ENCODE measurements at places on chromosomes 13 and 19. TPM values are rescaled to one million over a fixed set of nuclear protein-coding genes. Genes with fewer than 3 reads are reported as not detected.

Gene CGB5
- not detected for total RNA-seq

Gene CRB3
- 56.1 TPM for total RNA-seq

Gene MAG
- total RNA-seq = 0.40 TPM

Gene VSTM1
- not detected for total RNA-seq

Gene SOHLH2
- total RNA-seq = not detected

Gene HSD17B14
- total RNA-seq = 6.9 TPM

Gene PRR19
- total RNA-seq = 0.22 TPM

DNA sequence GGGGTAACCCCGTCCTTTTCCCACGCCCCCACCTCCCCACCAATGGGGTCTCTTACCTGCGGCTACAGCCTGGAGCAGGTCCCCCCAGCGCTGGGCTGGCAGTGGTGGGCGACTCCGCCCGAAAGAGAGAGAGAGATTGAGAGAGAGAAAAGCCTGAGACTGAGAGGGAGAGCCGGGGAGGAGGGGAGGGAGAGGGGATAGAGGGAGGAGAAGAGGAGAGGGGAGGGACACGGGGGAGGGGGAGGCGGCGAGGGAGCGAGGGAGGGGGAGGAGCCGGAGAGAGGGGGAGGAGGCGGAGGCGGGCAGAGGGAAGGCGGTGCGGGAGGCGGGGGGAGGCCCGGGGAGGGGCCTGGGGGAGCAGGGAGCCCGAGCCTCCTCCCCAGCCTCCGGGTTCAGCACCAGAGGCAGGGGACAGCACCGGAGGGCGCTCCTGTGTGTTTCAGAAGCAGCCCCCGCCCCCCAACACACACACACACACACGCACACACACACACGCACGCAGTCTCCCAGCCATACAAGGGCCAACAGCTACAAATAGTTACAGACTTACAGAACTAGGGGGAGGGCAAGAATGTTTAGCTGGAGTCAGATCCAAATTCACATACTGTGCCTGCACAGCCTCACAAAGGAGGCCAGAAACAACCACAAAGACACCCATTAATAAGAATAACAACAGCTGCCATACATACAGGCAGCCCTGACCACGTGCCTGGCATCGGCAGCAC is at the start of gene SLC8A2:
TSS of gene SLC8A2 (minus strand) at position 161 of the 725 bp plus-strand sequence. CDS start 5,490 bp downstream, outside the sequence.
- H3K27me3 ChIP-seq = no peaks in the 10 kb centered on the region
- no peaks in the 10 kb centered on the region for H3K4me1 ChIP-seq
- no peak within 1 kb of the TSS for H3K4me3 ChIP-seq
- peak; percentile 53 for DNase-seq

DNA sequence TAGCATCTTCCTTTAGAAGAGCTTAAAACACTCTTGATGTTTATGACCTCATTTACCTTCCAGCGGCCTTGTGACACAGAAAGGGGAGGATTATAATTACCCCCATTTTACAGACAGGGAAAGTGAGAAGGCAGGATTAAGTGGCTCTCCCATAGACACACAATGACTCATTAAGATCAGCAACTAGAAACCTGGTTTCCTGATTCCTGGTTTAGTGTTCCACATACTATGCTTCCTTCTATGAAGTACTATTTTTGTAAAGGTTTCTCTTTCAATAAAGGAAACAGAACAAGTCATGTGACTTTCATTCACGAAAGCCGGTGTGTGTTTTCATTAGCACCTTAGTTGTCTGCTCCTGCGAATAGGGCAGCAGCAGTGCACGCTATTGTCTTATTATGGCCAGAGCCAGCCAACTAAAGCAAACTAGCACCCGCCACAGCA is 8.3 kb downstream of the IRS2 start:
- H3K27me3 ChIP-seq = no peaks in the 10 kb centered on the region
- peaks cover 23% of the 10 kb centered on the region for H3K4me1 ChIP-seq
- no peak for DNase-seq
- H3K4me3 ChIP-seq = no peak overlapping the region
- no peak overlapping the region for H3K27ac ChIP-seq
- H3K36me3 ChIP-seq = no peaks in the 10 kb centered on the region

GRCh38 chr13:79187917-79188690 is 218.0 kb downstream of the RBM26 start:
- no peaks in the 10 kb centered on the region for H3K36me3 ChIP-seq
- no peak overlapping the region for H3K4me3 ChIP-seq
- H3K4me1 ChIP-seq = no peaks in the 10 kb centered on the region
- H3K27me3 ChIP-seq = no peaks in the 10 kb centered on the region

- H3K36me3 ChIP-seq = peaks cover 8% of the 10 kb centered on the region
- no peak for DNase-seq
- H3K4me1 ChIP-seq = no peaks in the 10 kb centered on the region
- peak overlapping the region; percentile 71 for H3K27ac ChIP-seq
- H3K27me3 ChIP-seq = no peaks in the 10 kb centered on the region
Observed at GRCh38 chr19:38836159-38836982, 4.8 kb upstream of the ECH1 start.

- no peaks in the 10 kb centered on the region for H3K36me3 ChIP-seq
- DNase-seq = no peak
- H3K27ac ChIP-seq = no peak overlapping the region
- H3K4me1 ChIP-seq = no peaks in the 10 kb centered on the region
- no peaks in the 10 kb centered on the region for H3K27me3 ChIP-seq
Observed at GRCh38 chr13:100826441-100826840, 151.8 kb upstream of the TMTC4 start.

- no peaks in the 10 kb centered on the region for H3K4me1 ChIP-seq
- H3K4me3 ChIP-seq = no peak overlapping the region
- DNase-seq = no peak
Observed at GRCh38 chr19:10395003-10395402, 8.3 kb downstream of the CDC37 start.

DNA sequence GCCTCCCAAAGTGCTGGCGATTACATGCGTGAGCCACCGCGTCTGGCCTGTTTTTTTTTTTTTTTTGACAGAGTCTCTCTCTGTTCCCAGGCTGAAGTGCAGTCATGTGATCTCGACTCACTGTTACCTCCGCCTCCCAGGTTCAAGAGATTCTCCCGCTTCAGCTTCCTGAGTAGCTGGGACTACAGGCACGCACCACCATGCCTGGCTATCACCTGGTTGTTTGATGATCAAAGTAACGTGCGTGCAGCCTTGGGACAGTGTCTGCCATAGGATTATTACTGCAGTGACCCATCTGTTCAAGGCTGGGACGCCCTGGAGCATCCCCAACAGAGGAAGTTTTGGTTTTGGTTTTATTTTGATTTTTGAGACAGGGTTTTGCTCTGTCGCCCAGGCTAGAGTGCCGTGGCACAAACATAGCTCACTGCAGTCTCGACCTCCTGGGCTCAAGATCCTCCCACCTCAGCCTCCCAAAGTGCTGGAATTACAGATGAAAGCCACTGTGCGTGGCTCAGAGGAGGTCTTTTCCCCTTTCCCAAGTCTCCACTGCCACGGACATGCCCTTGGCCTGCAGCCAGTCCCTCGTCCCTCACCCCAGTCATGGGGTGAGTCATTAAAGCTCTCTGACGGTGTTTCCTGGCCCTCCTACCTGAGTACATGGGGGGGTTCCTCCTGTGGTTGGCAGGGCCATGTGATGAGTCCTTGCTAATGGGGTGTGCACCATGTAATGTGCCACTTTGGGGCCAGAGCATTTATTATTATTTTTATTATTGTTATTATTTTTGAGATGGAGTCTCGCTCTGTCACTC is 65.6 kb downstream of the IER2 start:
- DNase-seq = no peak
- no peaks in the 10 kb centered on the region for H3K27me3 ChIP-seq
- H3K27ac ChIP-seq = no peak overlapping the region
- no peaks in the 10 kb centered on the region for H3K4me1 ChIP-seq

DNA sequence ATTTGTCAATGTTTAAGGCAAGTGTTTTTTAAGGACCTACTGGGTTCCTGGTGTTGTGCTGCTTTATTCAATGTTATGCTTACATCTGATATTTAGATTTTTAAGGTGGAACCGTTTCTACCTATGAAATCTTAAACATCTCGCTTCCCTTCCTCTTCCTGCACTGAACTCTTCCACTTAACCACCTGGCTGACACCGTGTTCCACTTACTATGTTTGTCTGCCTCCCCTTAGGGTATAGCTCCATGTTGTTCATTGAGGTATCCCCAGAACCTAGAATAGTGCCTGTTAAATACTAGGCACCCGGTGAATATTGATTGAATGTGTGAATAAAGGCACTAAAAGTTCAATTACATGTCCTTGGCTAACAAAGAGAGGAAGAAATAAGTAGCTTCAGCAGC is 104.9 kb downstream of the RNF17 start:
- DNase-seq = no peak
- no peaks in the 10 kb centered on the region for H3K27me3 ChIP-seq

DNA sequence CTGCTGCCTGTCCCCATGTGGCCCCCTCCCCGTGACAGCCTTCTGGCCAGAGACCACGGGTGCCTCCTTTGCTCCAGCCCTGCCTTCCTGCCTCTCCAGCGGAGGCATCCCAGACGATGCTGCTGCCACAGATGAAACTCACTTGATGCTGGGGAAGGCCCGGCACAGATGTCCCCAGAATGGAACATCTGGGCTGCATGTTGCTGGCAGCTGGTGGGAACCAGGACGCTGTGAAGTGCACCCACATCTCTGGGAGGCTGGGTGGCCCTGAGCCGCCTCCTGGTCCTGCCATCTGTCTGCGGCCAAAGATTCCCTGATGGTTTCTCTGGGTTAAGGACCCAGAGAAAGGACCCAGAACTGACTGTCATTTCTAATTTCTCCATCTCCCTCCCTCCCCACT is 51.9 kb upstream of the PTPRS start:
- H3K27me3 ChIP-seq = peaks cover 4% of the 10 kb centered on the region
- no peak overlapping the region for H3K27ac ChIP-seq
- H3K4me1 ChIP-seq = no peaks in the 10 kb centered on the region

DNA sequence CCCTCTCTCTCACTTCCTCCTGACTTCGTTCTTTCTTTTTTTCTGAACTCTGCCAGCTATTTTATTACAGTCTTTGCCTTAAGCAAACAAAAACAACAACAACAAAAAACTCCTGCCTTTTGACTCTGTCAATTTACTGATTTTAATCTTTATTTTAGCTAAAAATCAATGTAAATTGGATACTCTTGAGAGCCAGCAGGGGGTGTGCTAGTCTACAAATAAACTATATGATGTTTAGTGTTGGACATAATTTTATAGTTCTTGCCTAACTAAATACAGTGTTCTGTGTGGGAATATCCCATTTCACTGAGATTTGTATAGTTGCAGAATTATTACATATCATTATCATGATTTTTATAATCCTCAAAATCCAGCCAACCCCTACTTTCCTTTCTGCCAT is 1199.9 kb upstream of the SPRY2 start:
- no peaks in the 10 kb centered on the region for H3K4me1 ChIP-seq
- H3K36me3 ChIP-seq = no peaks in the 10 kb centered on the region
- no peak overlapping the region for H3K27ac ChIP-seq
- no peak for DNase-seq
- no peak overlapping the region for H3K4me3 ChIP-seq

DNA sequence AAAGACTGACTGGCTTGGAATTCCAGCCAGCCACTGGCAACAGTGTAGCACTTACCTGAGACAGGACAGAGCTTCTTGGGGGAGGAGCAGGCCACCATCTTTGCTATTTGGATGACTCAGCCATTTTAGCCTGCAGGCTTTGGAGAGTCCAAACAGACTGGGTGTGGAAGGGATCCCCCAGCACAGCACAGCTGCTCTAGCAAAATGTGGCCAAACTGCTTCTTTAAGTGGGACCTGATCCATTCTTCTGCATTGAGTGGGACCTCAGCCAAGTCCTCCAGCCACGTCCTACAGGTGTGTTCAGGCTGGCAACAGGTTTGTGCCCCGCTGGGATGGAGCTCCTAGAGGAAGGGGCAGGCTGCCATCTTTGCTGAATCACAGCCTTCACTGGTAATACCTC is 80.0 kb downstream of the NDFIP2 start:
- H3K4me3 ChIP-seq = no peak overlapping the region
- no peaks in the 10 kb centered on the region for H3K36me3 ChIP-seq

GRCh38 chr13:28375250-28375930 is 119.5 kb downstream of the FLT1 start:
- no peak overlapping the region for H3K4me3 ChIP-seq
- H3K27me3 ChIP-seq = no peaks in the 10 kb centered on the region
- H3K4me1 ChIP-seq = no peaks in the 10 kb centered on the region
- H3K36me3 ChIP-seq = no peaks in the 10 kb centered on the region
- no peak overlapping the region for H3K27ac ChIP-seq
- no peak for DNase-seq

GRCh38 chr13:73403355-73404120 is 344.7 kb downstream of the KLF5 start:
- no peak overlapping the region for H3K27ac ChIP-seq
- no peaks in the 10 kb centered on the region for H3K36me3 ChIP-seq
- H3K27me3 ChIP-seq = no peaks in the 10 kb centered on the region
- H3K4me1 ChIP-seq = no peaks in the 10 kb centered on the region
- DNase-seq = no peak

GRCh38 chr19:15315101-15315500 is 17.2 kb downstream of the BRD4 start:
- no peaks in the 10 kb centered on the region for H3K4me1 ChIP-seq
- H3K4me3 ChIP-seq = no peak overlapping the region
- no peaks in the 10 kb centered on the region for H3K27me3 ChIP-seq
- H3K27ac ChIP-seq = no peak overlapping the region
- DNase-seq = no peak

GRCh38 chr13:33845572-33846302 is 27.8 kb downstream of the RFC3 start:
- no peak overlapping the region for H3K4me3 ChIP-seq
- DNase-seq = no peak
- no peaks in the 10 kb centered on the region for H3K4me1 ChIP-seq
- no peaks in the 10 kb centered on the region for H3K36me3 ChIP-seq
- H3K27ac ChIP-seq = no peak overlapping the region

- no peak overlapping the region for H3K27ac ChIP-seq
- no peaks in the 10 kb centered on the region for H3K27me3 ChIP-seq
- no peaks in the 10 kb centered on the region for H3K36me3 ChIP-seq
- no peak for DNase-seq
Observed at GRCh38 chr13:99741960-99742359, 229.6 kb downstream of the ZIC5 start.

- H3K4me1 ChIP-seq = no peaks in the 10 kb centered on the region
- no peaks in the 10 kb centered on the region for H3K27me3 ChIP-seq
- H3K4me3 ChIP-seq = no peak overlapping the region
- no peak for DNase-seq
Observed at GRCh38 chr13:36038785-36039555, 92.2 kb downstream of the DCLK1 start.
